Forelimb muscle (tissue), 1 donor: ENCODE measurements at places on chromosomes 11 and 22. TPM values are rescaled to one million over a fixed set of nuclear protein-coding genes. Genes with fewer than 3 reads are reported as not detected.

- DNase-seq: no peak
Measured at GRCh38 chr11:117851852-117852251, 24.6 kb downstream of the FXYD6 start.

DNA sequence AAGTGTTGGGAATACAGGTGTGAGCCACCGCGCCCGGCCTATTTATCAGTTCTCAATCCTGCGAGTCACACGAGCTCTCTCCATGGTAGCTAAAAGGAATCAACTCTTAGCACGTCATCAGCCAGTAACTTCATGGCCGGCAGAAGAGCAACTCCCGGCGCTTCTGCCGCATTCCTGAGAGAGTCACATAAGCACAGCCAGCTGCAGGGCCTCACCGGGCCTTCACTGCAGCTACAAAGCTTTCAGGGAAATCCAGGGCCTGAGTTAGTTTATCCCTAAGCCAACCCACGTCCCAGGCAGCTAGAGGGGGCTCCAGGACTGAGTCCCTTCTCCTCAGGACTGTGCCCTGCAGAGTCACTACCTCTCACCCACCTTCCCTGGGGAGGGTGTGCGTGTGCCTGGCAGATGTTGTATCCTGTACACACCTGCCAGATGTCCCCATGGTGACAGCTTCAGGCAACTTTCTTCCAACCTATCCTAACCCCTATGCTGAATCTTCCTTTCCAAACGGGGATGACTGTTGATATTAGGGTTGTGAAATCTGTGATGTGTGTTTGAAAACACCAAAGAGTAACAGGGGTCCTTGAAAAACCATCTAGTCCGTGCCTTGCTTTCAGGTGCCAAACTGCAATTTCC, 45.9 kb upstream of the ARFGAP3 start:
- no peak for DNase-seq

DNA sequence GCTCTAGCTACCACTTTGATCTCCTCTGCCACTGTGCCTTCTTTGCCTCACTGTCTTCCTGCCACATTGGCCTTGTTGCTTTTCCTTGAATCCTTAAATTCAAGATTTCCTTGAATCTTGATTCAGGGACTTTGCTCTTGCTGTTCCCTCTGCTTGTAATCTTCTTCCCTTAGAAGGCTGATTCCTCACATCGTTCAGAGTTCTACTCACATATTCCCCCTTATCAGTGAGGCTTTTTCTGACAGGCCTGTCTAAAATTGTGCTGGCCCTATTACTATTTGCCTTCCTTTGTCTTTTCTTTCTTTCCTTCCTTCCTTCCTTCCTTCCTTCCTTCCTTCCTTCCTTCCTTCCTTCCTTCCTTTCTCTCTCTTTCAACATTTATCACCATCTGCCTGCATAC, 206.9 kb upstream of the CCDC90B start:
- no peak for DNase-seq

GRCh38 chr11:121559606-121560200, 106.9 kb upstream of the SORL1-AS1 start:
- no peak for DNase-seq

GRCh38 chr11:117610045-117610444, 187.0 kb downstream of the DSCAML1 start:
- DNase-seq: no peak

DNA sequence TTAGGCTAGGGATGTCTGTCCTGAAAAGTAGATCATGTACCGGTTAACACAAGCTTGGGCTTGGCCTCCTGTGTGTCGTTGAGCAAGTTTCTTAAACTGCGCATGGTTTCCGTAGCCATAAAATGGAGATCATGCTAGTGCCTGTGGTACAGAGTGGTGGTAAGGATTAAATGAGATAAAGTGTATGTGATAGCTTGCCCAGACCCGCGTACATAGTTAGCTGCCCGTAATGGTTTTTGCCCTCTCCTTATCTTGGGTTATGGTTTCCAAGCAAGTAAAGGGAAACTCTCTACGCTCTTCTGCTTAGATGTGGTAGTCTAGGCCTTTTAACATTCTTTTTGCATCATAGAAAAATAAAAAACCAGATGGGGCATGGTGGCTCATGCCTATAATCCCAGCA, 11.0 kb upstream of the PTPRJ start:
- DNase-seq: no peak

GRCh38 chr22:44091021-44091721, 67.1 kb downstream of the PARVB start:
- DNase-seq: no peak

- DNase-seq: no peak
Measured at GRCh38 chr11:115985896-115986295, 481.7 kb upstream of the CADM1 start.

OR8D4 gene
- 0.06 TPM for polyA plus RNA-seq

DNA sequence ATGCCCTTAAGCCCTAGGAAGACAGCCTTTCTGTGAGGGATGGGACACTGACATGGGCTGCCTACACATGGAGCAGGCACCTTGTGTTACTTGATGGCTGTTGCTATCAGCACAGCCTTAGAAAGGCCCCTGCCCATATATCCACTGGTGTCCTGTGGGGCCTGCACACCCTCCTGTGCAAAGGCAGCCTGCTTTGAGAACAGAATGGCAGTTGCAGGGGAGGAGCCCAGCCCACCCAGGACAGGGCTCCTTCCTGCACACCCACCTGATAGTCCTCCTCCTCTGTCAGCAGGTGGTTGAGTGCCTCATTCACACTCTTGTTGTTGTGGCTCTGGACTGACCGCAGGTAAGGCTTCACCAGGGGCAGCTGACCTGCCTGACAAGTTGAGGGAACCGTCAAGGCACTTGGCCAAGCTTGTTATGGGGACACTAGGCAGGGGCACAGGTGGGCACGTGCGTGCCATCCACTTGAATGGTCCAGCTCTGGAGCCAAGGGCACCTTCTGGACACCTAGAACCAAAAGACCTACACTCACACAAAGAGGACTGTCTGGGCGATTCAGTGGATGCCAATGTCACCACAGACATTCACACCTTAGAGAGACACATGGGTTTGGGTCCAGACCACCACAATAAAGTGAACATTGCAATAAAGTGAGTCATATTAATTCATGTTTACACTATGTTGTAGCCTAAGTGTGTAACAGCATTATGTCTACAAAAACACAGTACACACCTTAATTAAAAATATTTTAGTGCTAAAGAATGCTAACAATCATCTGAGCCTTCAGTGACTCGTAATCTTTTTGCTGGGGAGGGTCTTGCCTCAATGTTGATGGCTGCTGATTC, 9.4 kb upstream of the SLC25A1 start:
- DNase-seq: no peak

- no peak for DNase-seq
Measured at GRCh38 chr11:72781313-72782080, 12.3 kb downstream of the STARD10 start.

GRCh38 chr22:23012081-23012622, 58.2 kb upstream of the GNAZ start:
- DNase-seq: no peak

POTEH gene
- not detected for polyA plus RNA-seq

ZNF214 gene
- polyA plus RNA-seq: 2.4 TPM
